Neural crest cell (in vitro differentiated cells): ENCODE measurements at places on chromosomes 4 and X. TPM values are rescaled to one million over a fixed set of nuclear protein-coding genes. Genes with fewer than 3 reads are reported as not detected.
A peak's percentile ranks its signal among the peaks of the same experiment; 100 is the strongest.

GRCh38 chr4:146333187-146333894 is 119.0 kb downstream of the REELD1 start:
- no peak for DNase-seq

The TACC3 gene
- 159 and 165 TPM in 2 replicates for total RNA-seq

GRCh38 chr4:135177321-135177720 is 975.7 kb upstream of the PABPC4L start:
- DNase-seq, result no peak

DNA sequence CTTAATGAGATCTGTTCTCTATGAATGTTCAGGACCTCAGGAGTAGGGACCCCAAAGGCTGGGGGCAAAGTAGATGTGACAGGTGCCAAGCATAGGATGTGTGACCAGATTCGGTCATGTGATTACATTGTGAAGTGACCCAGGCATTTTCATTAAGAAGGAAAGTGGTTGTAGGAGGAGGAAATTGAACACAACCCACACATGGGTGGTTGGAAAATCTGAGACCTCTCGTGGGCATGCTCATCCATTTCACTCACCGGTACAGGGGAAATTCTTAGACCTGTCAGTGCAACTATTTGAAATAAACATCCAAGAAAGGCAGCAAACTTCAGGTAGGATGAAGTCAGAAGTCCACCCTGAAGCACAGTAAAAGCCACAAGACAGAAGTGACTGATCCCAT is 43.5 kb upstream of the CD99 start:
- no peak for DNase-seq

GRCh38 chrX:123859409-123859845 is 426 bp upstream of the XIAP start:
- no peak for DNase-seq

- no peak for DNase-seq
These were observed 53.2 kb downstream of the HMGB2 start for GRCh38 chr4:173280998-173281397.

The SH3BP2 gene
- 34.8 and 39.1 TPM in 2 replicates for total RNA-seq

GRCh38 chr4:144627663-144628076 is 18.3 kb upstream of the HHIP start:
- no peak for DNase-seq

- DNase-seq, result no peak
These were observed 3.4 kb upstream of the MAML3 start for GRCh38 chr4:140157341-140157740.

DNA sequence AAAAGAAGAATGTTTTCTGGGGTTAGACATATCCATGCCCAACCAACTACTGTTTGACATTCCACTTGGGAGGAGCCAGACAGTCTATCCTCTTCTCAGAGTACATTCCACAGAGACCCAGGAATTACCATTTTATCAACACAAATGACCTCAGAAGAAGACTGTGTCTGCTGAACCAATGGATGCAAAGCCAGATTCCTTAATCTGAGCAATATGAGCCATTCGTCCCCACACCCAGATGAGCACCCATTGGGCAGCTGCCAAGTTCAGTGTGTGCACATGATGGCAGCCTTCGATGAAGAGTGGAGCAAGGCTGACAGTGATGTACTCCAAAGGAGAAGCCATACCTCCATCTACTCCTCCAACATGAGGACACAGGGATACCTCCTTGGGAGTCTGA is 111.3 kb downstream of the ZNF674 start:
- no peak for DNase-seq

GRCh38 chrX:46978341-46979291 is 66.4 kb downstream of the JADE3 start:
- DNase-seq, result peak; percentile 55

- DNase-seq, result no peak
These were observed 121.7 kb downstream of the TLL1 start for GRCh38 chr4:165994701-165995100.

GRCh38 chr4:15682242-15683142 is 865 bp downstream of the FAM200B start:
- no peak for DNase-seq

The ZMAT1 gene
- total RNA-seq, result 4.7 and 4.9 TPM in 2 replicates

GRCh38 chr4:129223945-129224344 is 128.0 kb downstream of the C4orf33 start:
- DNase-seq, result no peak

DNA sequence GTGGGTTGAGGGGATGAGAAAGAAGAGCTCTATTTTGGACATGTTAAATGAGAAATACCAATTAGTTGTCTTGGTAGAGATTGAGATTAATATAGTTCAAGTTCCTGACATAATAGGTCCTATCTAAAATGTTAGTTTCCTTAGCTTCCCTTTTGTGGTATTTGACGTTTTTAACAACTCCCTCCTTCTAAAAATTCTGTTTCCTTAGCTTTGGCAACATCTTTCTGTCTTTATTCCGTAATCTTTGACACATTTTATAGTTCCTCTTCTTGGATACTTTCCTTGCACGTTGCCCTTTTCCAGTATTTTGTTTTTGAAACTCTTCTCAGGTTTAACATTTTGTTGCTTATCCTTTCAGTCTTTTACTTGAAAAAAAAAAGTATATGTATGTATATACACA is 36.9 kb downstream of the LAMTOR3 start:
- DNase-seq, result no peak

The PF4V1 gene
- total RNA-seq, result not detected in 2 replicates

DNA sequence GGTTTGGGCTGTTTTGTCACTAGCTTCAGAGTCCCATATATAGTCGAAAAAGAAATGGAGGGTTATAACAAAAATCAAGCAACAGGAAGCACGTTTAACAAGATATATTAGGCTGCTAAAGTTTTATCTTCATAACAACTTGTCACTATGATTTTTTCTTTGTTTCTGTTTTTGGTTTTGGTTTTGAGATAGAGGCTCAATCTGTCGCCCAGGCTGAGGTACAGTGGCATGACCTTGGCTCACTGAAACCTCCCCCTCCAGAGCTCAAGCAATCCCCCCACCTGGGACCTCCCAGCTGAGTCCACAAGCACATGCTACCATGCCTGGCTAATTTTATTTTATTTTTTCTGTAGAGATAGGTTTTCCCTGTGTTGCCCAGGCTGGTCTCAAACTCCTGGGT is 2664.4 kb downstream of the ARAP2 start:
- no peak for DNase-seq

The CA5B gene
- total RNA-seq, result 5.7 and 7.1 TPM in 2 replicates

- DNase-seq, result no peak
These were observed 75.5 kb upstream of the CLNK start for GRCh38 chr4:10760086-10760485.

DNA sequence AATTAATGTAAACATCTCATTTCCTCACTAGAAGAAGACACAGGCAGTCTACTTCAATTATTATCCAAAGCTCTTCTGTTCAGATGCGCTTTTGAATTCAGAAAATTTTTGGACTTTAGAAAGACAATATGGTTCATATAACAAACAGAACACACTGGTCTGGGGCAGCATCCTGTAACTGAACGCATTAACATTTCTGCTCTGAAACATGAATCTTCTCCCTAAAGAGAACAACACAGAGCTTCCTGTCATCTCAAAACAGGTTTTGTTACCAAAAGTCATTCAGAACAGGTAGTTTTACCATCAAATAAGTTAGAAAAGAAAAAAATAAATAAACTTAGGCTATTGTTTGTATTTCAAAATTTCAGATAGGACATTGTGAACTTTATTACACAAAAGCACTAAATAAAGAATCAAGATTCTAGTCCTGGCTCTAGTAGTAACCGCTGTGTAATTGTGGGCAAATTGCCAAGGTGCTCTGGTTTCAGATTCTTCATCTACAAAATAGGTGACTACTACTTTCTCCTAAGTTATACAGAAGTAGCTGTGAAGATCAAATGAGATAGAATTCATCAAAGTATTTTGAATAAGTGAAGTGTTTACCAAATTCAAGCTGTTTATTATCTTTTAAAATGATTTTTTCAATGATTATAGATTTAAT is 252.3 kb upstream of the RASGEF1B start:
- no peak for DNase-seq

DNA sequence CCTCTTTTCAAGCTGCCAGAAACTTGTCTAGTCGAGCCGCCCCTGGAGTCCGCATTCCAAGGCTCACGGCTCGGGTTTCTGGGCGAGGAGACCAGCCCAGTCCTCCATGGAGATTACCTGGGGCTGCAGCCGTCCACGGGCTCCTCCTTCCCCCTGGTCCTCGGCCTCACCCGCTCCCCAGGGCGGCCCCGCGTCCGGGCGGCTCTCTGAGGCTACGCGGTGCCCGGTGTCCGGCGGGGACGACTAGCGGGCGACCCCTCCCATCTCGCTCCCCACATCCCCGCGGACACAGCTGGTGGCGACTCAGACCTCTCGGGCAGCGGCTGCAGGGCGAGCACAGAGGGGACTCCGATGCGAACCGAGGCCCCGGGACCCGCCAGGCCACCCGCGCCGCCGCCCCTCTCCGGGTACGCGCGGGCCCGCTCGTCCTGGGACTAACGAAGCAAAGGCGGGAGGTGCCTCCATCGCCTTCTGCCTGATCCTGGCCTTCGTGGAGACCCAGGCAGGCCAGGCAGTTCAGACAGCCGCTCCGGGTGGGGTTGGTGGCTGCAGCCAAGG is 159.4 kb downstream of the TRAM1L1 start:
- peak; percentile 43 for DNase-seq

DNA sequence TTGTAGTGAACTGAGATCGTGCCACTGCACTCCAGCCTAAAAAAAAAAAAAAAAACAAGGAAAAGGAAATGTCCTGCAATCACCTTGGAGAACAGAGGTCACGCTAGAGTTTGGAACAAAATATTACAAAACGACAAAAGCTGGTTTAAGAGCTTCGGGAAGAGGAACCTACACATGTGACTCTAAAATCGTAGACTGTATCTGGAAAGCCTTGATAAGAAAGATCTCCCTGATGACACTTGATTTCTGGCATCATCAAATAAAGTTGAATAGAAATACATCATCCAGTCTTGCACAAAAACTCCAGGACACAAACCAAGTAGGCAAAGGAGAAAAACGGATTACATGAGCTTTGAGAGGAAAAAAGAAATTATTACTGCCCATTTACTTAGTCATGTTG is 31.1 kb upstream of the DOCK11 start:
- DNase-seq, result no peak

DNA sequence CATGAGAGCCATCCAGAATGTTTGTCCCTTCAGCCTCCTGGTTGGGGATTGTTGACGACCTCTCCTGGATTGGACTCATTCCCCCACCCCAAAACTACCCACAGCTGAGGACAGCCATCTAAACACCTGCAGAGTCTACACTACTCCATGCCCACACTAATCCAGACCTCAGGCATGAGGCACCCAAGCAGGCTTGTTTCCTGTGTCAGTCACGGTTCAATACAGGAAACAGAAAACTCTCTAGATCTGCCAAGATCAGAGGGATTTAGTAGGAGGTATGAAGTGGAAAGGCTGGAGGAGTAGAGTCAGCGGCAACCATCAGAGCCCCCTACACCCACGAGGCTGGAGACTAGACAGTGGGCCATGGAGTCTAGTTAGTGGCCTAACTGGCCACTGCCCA is 37.7 kb downstream of the HAND2 start:
- no peak for DNase-seq

The PPP1R2C gene
- not detected in 2 replicates for total RNA-seq

The SMPX gene
- 0.51 TPM in 1 of 2 replicates, not detected in the other for total RNA-seq

- DNase-seq, result no peak
These were observed 45.9 kb downstream of the ABLIM2 start for GRCh38 chr4:8112672-8113071.

- DNase-seq, result no peak
These were observed 505.7 kb downstream of the ZNF674 start for GRCh38 chrX:46039526-46039925.

GRCh38 chr4:66564901-66565651 is 894.8 kb upstream of the EPHA5 start:
- DNase-seq, result no peak

GRCh38 chr4:78864405-78865024 is 74.7 kb downstream of the PAQR3 start:
- DNase-seq, result no peak

The SPANXB1 gene
- not detected in 2 replicates for total RNA-seq

The NSD2 gene
- total RNA-seq, result 269 and 274 TPM in 2 replicates

GRCh38 chr4:91990726-91991125 is 313.0 kb upstream of the GRID2 start:
- no peak for DNase-seq

DNA sequence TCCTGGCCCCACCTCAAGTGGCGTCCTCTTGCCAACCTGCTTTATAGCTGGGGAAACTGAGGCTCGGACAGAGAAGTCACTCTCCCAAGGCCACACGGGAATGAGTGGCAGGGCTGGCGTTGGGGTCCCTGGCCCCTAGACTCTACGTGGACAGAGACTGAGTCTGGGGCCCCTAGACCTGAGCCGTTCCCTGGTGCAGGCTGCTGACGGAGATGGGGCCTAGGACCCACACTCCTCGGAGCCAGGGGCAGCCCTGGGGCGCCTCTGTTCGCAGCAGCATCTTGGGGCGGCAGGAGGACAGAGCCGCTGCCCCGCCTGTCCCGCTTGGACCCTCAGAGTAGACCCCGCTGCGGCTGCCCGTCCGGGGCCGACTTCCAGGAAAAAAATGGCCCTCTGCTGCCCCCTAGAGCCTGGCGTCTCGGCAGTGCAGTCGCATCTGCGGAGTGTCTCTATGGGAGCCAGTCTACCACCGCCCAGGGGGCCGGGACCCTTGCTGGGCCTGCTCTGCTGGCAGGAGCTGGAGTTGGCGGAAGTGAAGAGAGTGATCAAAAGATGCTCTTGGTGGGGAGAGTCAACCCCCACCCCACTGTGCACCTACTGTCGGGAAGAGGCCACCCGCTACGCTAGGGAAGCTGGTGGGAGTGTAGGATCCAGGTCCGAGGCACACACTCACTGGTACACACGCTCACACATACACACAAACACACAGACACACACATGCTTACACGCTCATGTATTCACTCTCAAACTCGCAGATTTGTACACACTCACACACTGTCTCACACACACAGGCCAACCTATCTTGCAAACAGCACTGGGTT is 220.1 kb downstream of the AFAP1 start:
- DNase-seq, result peak; percentile 99

DNA sequence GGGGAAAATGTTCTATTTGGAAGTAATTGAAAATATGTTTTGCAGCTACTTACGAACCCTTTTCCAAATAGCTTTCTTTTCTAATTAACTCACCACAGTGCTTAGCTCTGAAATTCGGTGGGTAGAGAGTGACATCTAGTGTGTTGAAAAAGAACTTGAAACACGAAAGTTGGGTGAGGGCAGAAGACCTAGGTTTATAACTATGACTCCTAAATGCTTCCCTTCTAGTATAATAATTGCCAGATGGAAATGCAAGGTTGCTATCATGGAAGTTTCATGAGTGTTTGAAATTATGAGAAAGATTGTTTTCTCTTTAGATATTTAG is 77.3 kb upstream of the NOCT start:
- no peak for DNase-seq

The GPRIN3 gene
- 0.70 and 0.71 TPM in 2 replicates for total RNA-seq

DNA sequence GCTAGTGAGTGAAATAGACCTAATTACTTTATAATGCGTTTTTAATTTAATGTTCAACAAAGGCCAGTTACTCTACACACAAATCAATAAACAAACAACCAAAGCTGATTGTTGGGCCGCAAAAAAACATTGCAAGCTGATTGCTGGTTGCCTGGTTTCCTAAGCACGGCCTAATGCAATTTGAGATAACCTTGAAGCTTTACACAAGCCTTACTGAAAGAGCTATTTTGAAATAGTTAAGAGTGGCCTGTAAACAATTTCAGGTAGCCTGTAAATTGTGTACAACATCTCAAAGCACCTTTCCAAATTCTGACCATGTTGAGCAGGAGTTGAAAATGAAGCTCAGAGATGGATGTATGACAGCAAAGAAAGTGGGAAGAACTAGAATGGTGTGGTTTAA is 17.5 kb upstream of the CXorf66 start:
- DNase-seq, result no peak
